ENCODE measurements at places on chromosomes 1 and 21.

- DNase-seq, result no peak
Observed at GRCh38 chr1:162178432-162178831, 108.9 kb downstream of the NOS1AP start.

GRCh38 chr1:179996099-179996498 is 41.5 kb downstream of the CEP350 start:
- no peak for DNase-seq

DNA sequence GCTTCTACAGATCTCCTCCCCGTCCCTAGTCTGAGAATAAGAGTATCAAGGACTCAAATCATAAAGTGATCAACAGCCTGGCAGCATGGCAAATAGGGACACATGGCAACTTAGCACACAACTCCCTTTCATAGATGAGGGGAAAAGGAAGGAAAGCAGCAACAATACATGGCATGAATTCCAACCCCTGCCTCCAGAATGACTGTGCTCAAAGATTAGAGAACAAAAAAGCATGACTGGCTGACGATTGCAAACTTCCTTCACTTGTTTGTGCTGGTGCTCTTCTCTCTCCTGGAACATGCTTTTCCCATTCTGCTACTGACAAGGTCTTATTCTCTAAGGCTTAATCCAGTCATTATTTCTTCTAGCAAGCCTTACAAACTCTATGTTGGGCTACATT is 11.5 kb downstream of the KTI12 start:
- DNase-seq, result no peak

- no peak for DNase-seq
Observed at GRCh38 chr1:196960854-196961253, 16.5 kb upstream of the CFHR5 start.

GRCh38 chr21:33998402-33998801 is 75.0 kb upstream of the MRPS6 start:
- no peak for DNase-seq

DNA sequence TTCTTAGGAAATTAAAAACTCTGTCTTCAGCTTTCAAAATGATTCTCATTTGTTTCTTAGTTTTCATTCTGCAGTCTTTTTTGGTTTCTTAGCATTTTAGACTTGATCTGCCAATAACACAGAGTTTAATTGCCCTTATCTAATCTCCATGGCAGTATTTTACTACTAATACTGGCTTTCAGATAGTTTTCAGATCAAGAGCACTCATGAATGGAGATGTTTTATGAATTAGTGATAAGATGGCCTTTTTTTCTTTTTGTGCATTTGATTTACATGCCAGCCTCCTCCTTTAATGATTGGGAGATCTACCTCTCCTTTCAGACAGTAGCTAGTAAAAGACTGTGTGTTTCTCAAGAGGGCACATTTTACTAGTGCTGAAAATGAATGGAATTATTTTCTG is 5.6 kb downstream of the MIA3 start:
- DNase-seq, result no peak
